ENCODE measurements at places on chromosomes 12 and 14.
A peak's percentile ranks its signal among the peaks of the same experiment; 100 is the strongest.

- no peak for DNase-seq
Observed at GRCh38 chr14:72673179-72673578, 220.7 kb downstream of the DPF3 start.

GRCh38 chr12:11884116-11884515, 186.6 kb upstream of the BCL2L14 start:
- DNase-seq, result no peak

GRCh38 chr12:807041-807735, 54.8 kb downstream of the WNK1 start:
- DNase-seq, result no peak

GRCh38 chr12:128830505-128830893, 6.7 kb upstream of the SLC15A4 start:
- no peak for DNase-seq

- no peak for DNase-seq
Observed at GRCh38 chr14:93040982-93041381, 74.7 kb downstream of the ITPK1 start.

- no peak for DNase-seq
Observed at GRCh38 chr12:26340649-26341048, 145.3 kb downstream of the SSPN start.

DNA sequence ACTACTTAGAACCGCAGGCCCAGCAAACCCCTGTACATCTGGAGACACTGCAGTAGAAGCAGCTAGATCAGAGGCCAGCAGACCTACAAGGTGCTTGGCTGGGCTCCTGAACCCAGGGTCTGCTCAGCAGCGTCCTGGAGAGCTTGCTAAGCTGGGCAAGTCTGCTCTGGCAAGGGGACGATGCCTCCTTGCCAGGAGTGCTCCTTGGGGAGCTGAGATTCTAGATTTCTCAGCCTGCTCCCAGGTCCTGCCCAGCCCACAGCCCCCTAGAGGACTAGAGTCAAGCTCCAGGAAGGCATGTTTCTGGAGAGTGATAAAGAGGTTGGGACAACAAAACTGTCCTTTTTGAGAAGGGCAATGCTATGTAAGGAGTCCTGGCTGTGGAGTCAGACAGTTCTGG, 60.3 kb downstream of the HSPB8 start:
- DNase-seq, result no peak

DNA sequence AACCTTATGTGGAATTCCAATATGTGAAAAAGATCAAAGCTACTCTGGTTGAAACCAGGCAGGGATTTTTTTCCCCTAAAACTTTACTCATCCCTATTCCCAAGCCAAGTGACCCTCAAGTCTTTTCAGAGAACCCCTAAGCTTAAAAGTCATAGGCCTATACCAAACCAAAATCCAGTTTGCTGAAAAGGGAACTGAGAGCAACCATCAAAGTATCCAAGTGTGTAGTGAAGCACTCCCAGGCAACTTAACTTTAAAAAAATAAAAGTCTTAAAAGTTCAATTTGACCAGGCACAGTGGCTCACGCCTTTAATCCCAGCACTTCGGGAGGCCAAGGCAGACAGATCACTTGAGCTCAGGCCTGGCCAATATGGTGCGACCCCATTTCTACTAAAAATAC, 101.2 kb upstream of the DAAM1 start:
- no peak for DNase-seq

- no peak for DNase-seq
Observed at GRCh38 chr12:59808317-59808910, 212.6 kb downstream of the SLC16A7 start.

DNA sequence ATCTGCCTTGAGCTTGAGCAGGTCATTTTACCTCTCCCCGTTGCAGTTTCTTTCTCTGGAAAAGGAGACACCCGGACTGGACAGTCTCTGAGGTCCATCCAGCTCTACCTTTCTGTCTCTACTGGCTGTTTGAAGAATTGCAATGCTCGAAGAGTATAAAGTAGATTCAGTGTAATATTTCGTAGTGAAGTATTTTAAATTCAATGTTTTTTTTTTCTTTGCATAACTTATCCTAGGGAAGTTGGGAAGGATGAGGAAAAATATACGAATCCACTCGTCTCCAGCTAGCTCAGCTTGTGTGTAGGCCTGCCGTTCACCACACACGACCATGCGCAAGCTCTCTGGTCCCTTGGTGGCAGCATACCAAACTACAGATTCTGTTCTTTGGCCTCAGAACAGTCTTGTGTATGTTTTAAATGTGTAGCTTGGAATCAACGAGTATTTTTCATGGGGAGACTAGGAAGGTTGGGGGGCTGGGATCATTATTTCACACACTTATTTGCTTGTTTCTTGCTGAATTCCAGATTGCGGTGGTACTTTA, 307.9 kb downstream of the CACNA1C start:
- no peak for DNase-seq

- DNase-seq, result no peak
Observed at GRCh38 chr12:57810450-57810849, 8.1 kb downstream of the AVIL start.

DNA sequence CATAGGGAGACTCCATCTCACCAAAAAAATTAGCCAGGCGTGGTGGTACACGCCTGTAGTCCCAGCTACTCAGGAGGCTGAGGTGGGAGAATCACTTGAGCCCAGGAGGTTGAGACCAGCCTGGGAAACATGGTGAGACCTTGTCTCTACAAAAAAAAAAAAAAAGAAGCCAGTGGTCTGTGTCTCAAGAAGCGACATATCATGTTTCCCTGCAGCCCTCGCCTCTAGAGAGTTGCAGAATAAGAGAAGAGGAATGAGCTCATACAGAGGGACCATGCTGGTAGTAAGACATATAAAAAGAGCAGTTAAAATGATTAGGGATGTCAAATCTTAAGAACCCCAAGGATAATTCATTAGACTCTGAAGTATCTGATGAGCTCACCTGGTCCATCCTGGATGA, 39.4 kb upstream of the BICDL1 start:
- DNase-seq, result no peak

DNA sequence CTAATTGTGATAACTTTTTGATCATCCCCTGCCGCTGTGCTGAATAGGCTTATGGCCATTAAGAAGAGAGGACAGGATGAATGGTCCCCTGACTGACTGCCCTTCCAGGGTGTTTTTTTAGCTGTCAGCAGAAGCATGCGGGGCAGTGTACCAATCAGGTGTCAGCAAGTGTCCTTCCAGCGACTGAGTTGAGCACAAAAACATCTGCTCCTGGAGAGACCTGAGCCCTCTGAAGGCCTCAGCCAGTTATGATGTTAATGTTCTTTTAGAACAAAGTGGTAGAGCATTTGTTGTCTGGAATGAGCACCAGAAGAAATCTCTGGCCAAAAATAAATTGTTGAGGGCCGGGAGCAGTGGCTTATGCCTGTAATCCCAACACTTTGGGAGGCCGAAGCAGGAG, 37.5 kb downstream of the P2RX7 start:
- DNase-seq, result no peak

- DNase-seq, result peak; percentile 8
Observed at GRCh38 chr12:120466560-120467315, 2.8 kb downstream of the SRSF9 start.

- no peak for DNase-seq
Observed at GRCh38 chr14:99157246-99157645, 114.8 kb downstream of the BCL11B start.

DNA sequence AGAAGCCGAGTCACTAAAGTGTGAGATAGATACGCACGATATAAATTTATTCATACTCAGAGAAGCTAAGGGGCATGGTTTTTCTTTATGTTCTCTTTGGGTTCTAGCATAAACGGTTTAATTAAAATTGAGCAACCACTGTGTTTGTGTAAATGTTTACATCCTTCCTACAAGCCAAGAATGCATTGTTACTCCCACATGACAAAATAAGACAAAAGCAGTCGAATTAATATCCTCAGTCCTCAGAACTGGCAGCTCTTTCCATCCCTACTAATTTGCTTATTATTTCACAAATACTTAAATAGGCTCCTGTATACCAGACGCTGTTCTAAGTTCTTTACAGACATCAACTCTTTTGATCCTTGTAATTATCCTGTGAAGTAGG, 32.0 kb downstream of the SSPN start:
- DNase-seq, result no peak

GRCh38 chr12:6229224-6230218, 29.3 kb downstream of the CD9 start:
- DNase-seq, result no peak

GRCh38 chr12:66885115-66885875, 206.4 kb upstream of the GRIP1 start:
- no peak for DNase-seq

GRCh38 chr12:127590868-127591267, 676.1 kb upstream of the TMEM132C start:
- DNase-seq, result no peak

- DNase-seq, result no peak
Observed at GRCh38 chr12:87901457-87901856, 127.7 kb downstream of the C12orf50 start.

DNA sequence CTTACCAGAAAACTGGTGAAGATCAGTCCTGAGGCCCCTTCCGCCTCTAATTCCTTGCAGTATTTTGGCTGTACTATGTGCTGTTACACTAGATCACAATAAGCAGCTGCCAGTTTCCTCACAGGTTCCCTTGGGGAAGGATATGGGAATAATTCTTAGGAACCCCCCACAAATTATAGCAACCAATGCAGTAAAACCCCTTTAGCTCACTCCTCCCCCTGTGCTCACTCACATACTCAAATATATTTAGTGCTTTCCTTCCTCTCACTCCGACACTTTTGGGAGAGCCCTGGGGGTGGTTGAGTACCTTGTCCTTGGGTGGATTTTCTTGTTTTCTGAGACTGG, 162.7 kb downstream of the ETV6 start:
- DNase-seq, result no peak

GRCh38 chr12:131783915-131784541, 44.2 kb upstream of the MMP17 start:
- no peak for DNase-seq

- no peak for DNase-seq
Observed at GRCh38 chr12:111636209-111636945, 37.3 kb upstream of the ATXN2 start.

GRCh38 chr12:2052826-2053678, at the start of gene CACNA1C:
TSS of gene CACNA1C (plus strand) at chr12:2052987. CDS start at chr12:2053563, 576 bp downstream.
- DNase-seq, result no peak

GRCh38 chr14:105272623-105273022, 24.3 kb downstream of the BTBD6 start:
- DNase-seq, result no peak

GRCh38 chr12:72219937-72220336, 52.2 kb upstream of the TRHDE start:
- DNase-seq, result no peak

DNA sequence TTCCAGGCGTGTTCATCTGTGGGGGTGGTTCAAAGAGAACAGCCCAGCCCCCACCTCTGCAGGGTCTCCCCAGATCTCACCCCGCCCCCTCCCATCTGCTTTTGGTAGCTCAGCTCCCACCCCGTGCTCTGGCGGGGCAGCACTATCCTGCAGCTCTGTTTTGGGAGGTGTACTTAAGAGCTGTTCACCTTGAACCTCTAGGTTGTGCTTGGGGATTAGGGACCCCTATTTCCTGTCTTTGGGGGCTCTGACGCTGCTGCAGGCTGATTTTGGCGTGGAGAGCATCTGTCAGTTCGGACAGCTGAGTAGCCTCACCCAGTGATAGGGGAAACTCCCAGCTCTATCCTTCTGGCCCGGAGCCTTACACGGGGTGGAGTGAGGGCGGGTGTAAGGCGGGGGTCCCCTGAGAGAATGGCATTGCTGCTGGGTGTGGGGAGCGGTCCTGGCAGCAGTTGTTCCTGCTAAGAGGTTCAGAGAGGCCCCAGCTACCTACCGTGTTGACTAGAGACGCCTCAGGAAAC, 765 bp downstream of the TMEM120B start:
- no peak for DNase-seq

- DNase-seq, result no peak
Observed at GRCh38 chr12:120922279-120922678, 18.1 kb upstream of the SPPL3 start.

GRCh38 chr14:99655521-99655920, 10.6 kb downstream of the HHIPL1 start:
- DNase-seq, result no peak

Data from activated naive CD4-positive, alpha-beta T cell (primary cell).